Activated CD4-positive, alpha-beta T cell treated with anti-CD3 and anti-CD28 coated beads for 36 hours (primary cell): ENCODE measurements at places on chromosomes 2 and 18. TPM values are rescaled to one million over a fixed set of nuclear protein-coding genes. Genes with fewer than 3 reads are reported as not detected.

GRCh38 chr18:72206814-72207213 is 337.3 kb downstream of the CBLN2 start:
- no peaks in the 10 kb centered on the region for H3K36me3 ChIP-seq
- no peaks in the 10 kb centered on the region for H3K4me1 ChIP-seq
- H3K27ac ChIP-seq, result no peak overlapping the region

DNA sequence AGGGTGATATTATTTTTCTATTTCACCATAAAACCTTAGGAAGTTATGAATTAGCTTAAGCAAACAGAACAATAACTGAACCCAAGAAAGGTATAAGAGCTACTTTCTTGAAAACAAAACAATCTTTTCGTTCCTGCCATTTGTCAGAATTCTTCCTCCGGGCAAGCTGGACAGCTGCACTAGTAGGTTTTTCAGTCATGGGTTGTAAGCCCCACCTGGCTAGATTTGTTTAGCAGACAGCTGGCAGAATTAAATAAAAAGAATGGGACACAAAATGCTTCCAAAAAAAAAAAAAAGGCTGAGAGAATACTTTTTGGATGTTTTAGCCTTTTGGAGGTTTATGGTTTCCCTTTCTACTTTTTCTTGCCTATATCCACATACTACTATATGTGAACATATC is 694.1 kb downstream of the ARHGAP15 start:
- DNase-seq, result no peak
- H3K4me1 ChIP-seq, result no peaks in the 10 kb centered on the region
- no peaks in the 10 kb centered on the region for H3K36me3 ChIP-seq
- peaks cover 7% of the 10 kb centered on the region for H3K27me3 ChIP-seq
- no peak overlapping the region for H3K27ac ChIP-seq

GRCh38 chr18:45050712-45051601 is 370.3 kb downstream of the SETBP1 start:
- H3K36me3 ChIP-seq, result no peaks in the 10 kb centered on the region
- peaks cover 3% of the 10 kb centered on the region for H3K27me3 ChIP-seq
- H3K4me1 ChIP-seq, result no peaks in the 10 kb centered on the region
- no peak overlapping the region for H3K4me3 ChIP-seq
- H3K27ac ChIP-seq, result no peak overlapping the region

The NR4A2 gene
- 19.1 TPM for total RNA-seq

The NTSR2 gene
- total RNA-seq, result not detected

The EML6 gene
- total RNA-seq, result 0.16 TPM

DNA sequence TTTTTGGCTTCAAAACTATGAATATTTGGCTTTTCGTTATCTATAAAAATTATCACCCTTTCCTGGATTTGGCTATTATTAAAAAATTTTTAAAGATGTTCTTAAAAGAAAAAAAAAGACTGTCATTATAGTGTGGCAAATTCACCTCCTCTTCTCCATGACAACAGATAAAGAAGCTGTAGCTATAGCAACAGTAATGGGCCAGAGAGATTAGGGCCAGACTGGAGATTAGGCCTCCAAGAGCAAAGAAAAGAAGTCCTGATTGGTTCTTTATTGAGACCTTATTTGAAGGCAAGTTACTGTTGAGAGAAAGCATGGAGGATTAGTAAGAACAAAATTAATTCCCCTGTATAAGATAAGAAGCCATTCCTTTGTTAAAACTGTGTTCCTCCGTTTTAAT is 812.5 kb downstream of the DCC start:
- H3K36me3 ChIP-seq, result no peaks in the 10 kb centered on the region
- no peak overlapping the region for H3K4me3 ChIP-seq
- DNase-seq, result no peak
- no peaks in the 10 kb centered on the region for H3K4me1 ChIP-seq
- no peak overlapping the region for H3K27ac ChIP-seq
- H3K27me3 ChIP-seq, result no peaks in the 10 kb centered on the region
